ENCODE measurements at places on chromosomes 5 and 9.

- no peak for DNase-seq
These were observed 25.6 kb upstream of the SMC2 start for GRCh38 chr9:104068546-104068945.

GRCh38 chr5:132495667-132496190, 5.2 kb upstream of the IRF1 start:
- DNase-seq, result peak; percentile 79

DNA sequence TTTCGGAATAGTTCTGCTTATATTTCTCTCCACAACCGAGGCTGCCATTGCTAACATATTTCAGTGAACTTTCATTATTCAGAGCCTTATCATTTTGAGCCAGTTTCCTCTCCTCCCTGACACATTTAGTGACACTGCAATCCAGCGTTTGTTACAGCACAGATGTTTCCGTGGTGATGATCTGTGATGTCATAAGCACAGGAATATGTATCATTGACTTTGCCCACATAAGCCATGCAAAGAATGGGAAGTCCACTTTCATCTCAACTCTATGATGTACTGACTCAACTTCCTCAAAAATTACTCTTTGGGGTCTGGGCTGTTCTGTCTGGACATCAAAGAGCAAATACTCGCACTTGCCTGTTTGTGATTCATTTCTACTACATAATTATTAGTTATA, 291.8 kb downstream of the EBF1 start:
- no peak for DNase-seq

GRCh38 chr5:156835905-156836304, 14.2 kb upstream of the PPP1R2B start:
- peak; percentile 12 for DNase-seq

- no peak for DNase-seq
These were observed 11.7 kb downstream of the DNM1 start for GRCh38 chr9:128214571-128215490.

DNA sequence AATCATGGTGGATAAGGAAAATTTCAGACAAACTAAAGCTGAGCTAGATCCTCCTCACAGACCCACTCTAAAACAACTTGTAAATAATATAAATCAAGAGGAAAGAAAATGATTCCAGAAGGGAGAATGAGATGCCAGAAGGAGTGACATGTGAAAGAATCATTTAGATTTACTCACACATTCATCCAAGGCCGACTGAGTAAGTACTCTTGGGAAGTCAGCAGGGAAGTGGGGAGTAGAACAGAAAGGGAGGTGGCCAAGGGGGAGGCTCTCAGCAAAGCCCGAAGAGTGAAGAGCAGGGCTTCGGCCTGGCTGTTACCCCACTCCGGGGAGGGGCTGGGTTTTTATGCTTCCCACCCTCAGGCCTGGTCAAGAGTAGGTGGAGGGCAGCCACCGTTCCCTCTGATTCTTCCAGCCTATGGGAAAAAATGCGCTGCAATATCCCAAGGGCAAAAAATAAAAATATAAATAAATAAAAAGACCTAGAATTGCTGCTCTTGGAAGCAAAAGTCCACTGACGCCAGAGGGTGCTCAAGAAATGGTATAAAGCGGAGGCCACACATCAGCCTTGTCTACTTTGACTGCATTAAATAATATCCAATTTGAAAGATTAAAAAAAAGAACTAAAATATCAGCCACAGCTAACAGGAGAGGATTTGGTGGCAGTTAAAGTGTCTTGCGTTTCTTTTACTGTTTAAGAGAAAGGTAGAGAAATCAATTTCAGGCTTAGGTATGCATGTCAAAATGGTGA, 110.2 kb upstream of the COL5A1 start:
- no peak for DNase-seq

Data from activated CD4-positive, alpha-beta T cell treated with anti-CD3 and anti-CD28 coated beads, Interleukin-2, amount 50 U/mL, for 16 hours (primary cell).